ENCODE measurements at places on chromosomes 12 and 14.

DNA sequence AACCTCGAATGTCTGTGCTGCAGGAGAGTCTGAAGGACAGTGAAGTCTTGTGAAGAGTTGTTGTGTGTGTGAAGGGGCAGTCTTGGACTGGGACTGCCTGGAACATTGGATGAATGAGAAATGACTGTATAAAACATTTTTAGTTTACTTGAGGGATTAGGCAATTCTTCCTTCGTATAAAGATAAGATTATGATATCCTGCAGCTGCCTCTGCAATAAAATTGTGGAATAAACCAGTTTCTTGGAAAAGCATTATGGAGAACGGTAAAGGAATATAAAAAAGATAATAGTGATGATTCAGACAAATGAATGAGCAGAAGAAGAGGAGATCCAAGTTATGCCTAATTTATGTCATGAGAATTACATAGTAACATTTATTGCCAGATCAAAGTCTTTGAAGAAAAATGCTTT lies 30.9 kb upstream of the LUM start:
- DNase-seq: no peak

- DNase-seq: peak; percentile 9
These were observed 460.9 kb upstream of the SYT1 start for GRCh38 chr12:78403681-78404080.

- DNase-seq: no peak
These were observed 40.5 kb downstream of the GALC start for GRCh38 chr14:87952307-87953094.

GRCh38 chr12:112924986-112925385 lies 13.3 kb upstream of the OAS3 start:
- no peak for DNase-seq

GRCh38 chr14:64573109-64573508 lies 23.3 kb downstream of the PPP1R36 start:
- no peak for DNase-seq

DNA sequence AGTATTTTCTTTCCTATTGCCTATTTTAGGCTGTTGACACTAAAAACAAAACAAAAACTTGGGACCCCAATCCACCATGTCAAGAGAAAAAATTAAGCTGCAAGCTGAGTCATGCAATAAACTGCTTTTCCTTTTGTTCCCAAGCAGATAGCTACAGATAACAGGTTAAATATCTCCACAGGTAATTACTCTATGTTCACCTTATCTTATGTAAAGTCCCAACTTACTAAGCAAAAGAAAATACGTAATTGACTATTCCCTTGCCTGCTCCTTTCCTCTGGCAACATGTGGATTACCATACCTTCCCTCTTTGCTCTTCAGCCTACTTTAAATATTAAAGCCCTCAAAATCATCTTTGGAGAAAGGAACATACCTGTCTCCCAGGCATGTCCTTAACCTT lies 19.2 kb upstream of the COX16 start:
- DNase-seq: no peak

- DNase-seq: no peak
These were observed 77.2 kb downstream of the RPL10L start for GRCh38 chr14:46574221-46574977.

- no peak for DNase-seq
These were observed 10.2 kb upstream of the BHLHE41 start for GRCh38 chr12:26135010-26135420.

DNA sequence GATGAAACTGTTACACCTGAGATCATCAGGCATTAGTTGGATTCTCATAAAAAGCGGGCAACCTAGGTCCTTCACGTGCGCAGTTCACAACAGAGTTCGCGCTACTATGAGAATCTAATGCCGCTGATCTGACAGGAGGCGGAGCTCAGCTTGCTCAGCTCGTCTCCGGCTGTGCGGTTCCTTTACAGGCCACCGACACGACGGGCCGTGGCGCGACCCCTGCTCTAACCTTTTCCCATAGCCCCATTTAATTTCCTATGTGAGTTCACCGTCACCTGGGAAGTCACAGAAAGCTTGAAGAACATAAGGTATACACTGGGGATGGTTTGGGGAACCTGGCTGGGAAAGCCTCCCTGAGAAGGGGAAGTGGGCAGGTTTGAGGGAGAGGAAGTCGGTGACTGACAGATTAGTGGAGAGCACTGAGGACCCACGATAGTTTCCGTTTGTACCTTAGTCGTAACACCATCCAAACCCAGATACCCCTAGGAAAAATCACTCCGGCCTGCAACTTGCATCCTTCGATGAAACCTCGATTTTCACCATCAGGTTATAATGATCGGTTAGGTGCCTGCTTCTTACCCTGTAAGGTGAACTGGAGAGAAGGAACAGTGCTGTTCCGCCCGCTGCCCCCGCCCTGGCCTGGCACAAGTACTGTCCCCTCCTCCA lies 2.8 kb upstream of the AAAS start:
- DNase-seq: no peak

DNA sequence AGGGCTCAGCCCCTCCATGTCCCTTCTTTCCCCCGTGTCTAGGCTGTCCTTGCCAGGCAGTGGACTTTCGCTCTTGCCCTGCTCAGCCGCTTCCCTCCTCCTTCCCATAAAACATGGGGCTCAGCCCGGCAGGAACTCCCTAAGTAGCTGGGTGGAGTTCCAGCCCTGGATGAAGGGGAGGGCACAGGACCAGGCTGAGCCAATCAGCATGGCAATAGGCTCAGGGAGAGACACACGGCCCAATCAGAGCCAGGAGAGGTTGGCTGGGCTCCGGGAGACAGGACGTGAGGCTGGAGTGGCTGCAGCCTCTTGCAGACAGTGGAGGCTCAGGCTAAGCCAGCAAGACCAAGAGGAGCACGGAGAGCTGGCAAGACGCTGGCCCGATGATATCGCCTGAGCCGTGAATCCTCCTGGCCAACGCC lies 54.3 kb downstream of the GALNT9 start:
- no peak for DNase-seq

- no peak for DNase-seq
These were observed 41.0 kb upstream of the PTGR2 start for GRCh38 chr14:73810478-73811163.

- no peak for DNase-seq
These were observed 3.8 kb downstream of the ENDOU start for GRCh38 chr12:47721431-47721973.

DNA sequence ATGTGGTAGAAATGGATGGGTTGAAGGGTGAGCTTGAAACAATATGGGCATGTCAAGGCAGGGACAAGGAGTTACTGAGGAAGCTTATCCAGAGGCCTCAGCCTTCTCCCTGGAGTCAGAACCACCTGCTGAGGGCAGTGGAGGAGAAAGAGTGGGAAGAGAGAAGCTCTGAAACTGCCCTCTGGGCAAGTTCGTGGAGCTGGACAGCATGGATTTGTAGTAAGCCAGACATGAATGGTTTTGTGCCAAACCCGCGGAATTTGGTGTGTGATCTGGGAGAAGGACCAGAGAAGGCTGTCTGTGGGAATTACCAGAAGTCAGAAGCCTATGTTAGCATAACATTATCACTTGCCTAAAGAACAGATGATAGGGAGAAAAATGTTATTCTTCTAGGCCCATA lies 164.8 kb downstream of the SLC41A2 start:
- DNase-seq: no peak
